ENCODE measurements at places on chromosomes 3 and 15.

- no peak for DNase-seq
Measured at GRCh38 chr3:100615684-100616083, 6.3 kb downstream of the ADGRG7 start.

DNA sequence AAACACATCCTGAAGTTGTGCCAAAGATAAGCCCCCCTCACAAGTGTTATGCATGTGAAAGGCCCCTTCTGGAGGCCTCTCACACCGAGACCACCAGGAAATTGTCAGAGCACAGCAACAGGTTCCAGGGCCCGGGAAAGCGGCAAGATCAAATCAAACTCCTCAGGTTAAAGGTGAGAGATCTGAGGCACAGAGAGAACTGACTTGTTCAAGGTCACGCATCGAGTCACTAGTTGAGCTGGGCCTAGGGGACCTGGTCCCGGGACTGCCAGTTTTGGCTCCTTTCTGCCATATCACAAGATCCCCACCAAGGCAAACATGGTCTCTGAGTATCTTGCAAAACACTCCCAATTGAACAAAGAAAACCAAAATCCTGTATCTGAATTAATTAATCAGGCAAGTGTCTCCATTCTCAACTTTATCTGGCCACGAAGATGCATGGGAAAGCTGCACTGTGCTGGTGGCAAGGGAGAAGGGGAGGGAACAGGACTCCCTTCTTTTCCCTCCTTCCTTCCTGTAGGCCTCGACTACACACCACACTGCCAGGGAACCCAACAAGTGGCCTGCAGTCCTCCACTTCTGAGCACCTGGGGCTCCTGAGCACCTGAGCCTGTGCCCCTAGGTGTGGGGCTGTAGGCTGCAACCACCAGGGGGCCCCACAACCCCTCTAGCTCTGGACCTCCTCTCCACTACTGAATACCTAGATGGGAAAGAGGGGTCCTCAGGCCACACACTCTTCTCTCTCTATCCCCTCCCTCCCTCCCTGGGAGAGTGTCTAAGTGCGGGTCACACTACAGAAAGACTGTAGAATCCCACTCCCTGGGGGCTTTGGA, 37.3 kb downstream of the ANP32A start:
- no peak for DNase-seq

DNA sequence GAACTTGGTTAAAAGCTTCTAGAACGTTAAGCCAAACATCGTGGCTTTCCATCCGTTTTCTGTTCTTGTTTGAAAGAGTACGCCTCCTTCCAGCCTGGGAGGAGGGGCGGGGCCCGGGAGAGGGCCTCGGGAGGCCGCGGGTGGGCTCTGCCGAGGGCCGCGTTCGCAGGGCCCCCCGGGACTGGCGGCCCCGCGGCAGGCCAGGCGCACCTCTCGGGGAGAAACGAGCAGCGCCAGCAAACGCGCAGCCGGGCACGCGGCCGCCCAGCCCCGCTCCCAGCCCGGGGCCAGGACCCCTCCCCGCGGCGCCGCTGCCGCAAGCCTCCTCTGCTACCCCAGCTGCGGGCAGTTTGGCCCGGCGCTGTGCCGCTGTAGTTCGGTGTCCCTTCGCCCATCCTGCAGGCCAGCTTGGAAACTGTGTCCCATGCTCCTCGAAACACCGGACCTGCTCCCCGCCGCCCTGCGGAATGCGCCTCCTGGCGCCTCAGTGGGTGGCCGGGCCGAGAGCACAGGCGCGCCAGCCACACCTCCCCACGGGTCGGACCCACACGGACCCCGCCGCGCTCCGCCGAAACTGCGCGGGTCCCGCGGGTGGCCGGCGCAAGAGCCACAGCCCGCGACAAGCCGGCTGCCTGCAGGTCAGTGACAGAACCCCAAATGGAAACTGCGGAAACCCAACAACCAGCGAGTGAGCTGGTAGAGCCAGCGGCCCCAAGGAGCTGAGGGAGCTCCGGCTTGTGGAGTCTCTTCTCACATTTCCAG, 2.3 kb downstream of the OCA2 start:
- no peak for DNase-seq

DNA sequence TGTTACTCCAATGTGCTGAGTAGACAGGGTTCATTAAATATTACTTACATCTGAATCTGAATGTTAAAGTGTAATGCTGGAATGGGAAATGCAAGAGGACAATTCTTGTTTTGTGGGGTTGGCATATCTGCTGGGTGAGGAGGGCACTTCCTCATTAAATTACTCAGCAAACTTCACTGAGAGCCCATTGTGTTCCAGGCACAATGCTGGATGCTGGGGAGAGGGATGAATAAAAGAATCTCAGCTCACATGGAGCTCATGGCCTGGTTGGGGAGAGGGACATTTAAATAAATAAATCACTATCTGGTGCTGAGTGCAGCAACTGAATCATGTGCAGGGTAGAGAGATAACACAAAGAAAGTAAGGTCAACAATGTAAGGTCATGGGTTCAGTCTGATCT, 199.2 kb upstream of the CFAP20DC start:
- DNase-seq: no peak

- DNase-seq: no peak
Measured at GRCh38 chr3:59106085-59106648, 56.3 kb upstream of the CFAP20DC start.

- no peak for DNase-seq
Measured at GRCh38 chr3:14757153-14757700, 61.5 kb upstream of the FGD5 start.

DNA sequence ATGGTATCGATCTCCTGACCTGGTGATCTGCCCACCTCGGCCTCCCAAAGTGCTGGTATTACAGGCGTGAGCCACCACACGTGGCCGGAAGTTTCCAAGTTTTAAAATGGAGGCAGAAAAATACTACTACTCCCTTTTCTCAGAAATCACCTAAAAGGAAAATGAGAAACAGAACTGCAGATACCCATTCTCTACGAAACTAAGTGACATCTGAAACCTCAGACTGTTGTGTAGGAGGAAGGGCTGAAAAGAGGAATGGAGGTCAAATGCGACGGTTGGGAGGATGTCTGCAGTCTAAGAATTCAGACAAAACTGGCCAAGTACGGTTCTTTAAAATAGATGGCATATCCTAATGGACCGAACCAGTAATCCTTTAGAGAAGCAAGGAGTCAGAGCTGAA, 24.1 kb downstream of the WDR48 start:
- no peak for DNase-seq

- no peak for DNase-seq
Measured at GRCh38 chr3:33132019-33132360, 18.2 kb downstream of the CRTAP start.

Data from BJ (cell line).